ENCODE measurements at places on chromosomes 16 and 17.

DNA sequence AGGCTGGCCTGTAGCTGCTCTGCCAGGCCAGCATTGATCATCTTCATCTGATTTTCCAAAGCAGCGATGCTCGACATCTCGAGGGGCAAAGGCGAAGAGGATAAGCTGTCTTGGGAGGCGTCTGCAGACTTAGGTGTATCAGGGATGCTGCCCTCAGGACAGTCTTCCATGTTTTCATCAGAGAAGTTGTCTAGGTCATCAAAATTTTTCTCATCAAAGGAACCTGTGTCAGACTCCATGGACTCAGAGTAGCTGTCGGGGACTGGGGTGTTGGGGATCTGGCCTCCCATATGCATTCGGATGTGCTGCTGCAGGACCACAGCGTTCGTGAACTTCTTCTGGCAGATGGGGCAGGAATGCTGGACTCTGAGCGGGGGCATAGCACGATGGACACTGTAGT is 11.5 kb downstream of the SALL1 start:
- no peak for DNase-seq

DNA sequence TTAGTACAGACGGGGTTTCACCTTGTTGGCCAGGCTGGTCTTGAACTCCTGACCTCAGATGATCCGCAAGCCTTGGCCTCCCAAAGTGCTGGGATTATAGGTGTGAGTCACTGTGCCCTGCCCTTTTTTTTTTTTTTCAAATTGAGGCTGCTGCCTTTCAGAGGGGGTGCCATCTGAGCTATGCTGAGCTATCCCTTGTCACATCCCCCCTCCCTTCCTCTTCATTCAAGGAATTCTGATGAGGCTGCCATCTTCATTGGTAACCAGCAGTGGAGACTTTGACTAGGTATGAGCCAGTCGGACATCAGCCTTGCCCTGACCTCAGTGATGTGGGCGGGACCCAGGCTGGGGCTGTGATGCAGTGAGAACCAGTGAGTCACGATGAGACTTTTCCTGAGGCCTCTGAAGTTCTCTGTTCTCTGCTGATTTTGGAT is 24.4 kb upstream of the GPT2 start:
- DNase-seq, result peak; percentile 52

GRCh38 chr16:89711601-89712273 is 9.0 kb downstream of the VPS9D1 start:
- peak; percentile 62 for DNase-seq

DNA sequence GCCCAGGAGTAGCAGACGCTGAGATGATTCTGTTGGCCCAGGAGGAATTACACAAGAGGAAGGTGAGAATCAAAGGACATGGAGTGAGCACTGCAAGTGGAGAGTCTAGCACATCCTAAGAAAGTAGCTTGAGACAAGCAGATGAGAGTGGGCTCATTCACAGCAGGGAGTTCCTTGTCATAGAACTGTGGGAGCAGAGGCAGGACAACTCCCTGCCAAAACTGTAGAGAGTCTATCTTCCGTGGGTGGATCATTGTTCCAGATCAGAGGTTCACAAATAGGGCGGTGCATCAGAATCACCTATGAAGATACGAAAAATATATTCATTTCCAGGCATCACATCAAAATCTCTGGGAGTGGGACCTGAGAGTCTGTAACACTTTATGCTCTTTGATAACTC is 288.9 kb upstream of the C16orf82 start:
- DNase-seq, result no peak

DNA sequence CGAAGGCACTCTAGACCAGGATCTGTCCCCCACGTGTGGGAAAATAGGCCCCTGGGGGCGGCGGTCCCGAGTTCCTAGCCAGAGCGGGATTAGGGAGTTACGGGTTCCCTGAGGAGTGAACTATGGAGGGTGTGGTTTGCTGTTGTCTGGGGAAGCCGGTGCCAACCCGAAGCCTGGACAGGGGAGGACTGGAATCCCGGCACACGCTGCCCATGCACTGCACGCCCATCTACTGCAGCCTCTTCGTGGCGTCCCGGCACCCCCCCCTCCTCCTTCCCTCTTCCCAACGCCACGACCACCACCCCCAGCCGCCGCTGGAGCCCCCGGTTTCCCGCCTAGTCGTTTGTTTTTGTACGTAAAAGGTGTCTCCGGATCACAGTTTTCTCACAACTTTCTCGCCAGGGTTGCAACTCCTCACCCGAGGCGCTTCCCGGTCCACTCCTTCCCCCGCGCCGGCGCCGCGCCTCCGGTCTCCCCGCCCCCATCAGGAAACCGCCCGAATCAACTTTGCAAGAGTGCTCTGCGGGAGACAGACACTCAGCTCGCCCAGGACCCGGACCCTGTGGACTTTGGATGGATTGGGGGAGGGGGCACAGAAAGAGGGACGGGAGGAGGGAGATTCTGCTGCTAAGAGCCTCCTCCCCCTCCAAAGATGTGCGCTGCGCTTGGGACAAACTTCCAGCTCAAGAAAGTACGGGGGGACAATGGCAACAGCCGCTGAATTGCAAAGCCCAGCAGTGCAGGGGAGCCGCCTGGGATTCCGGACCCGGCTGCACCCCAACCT is 1.4 kb upstream of the LHX1 start:
- DNase-seq, result no peak

DNA sequence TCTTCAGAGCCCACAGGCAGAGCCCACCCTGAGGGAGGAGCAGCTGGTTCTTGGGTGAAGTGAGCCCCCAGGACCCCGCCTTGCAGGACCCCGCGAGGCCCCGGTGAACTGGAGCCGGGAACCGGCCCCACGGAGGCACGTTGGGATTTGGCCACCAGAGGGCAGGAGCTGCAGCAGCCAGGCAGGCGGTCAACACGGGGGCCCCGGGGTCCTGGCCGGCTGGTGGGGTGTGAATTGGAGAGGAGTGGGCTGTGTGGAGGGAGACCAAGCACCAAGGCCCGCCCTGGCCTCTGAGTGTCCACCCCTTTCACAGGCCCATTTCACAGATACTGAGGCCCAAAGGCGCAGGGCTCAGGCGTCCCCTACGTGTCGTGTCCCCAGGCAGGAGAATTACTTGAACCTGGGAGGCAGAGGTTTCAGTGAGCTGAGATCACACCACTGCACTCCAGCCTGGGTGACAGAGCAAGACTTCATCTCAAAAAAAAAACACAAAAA is 2.2 kb downstream of the DPEP1 start:
- no peak for DNase-seq

GRCh38 chr17:36001110-36001771 is at the start of gene CCL15:
CCL15 (minus strand) TSS chr17:36001553; CDS start chr17:36001492, 61 bp downstream.
- DNase-seq, result no peak

GRCh38 chr17:55432358-55433028 is 10.9 kb upstream of the MMD start:
- no peak for DNase-seq

- no peak for DNase-seq
These were observed 2.4 kb upstream of the RIPOR1 start for GRCh38 chr16:67526149-67526791.

DNA sequence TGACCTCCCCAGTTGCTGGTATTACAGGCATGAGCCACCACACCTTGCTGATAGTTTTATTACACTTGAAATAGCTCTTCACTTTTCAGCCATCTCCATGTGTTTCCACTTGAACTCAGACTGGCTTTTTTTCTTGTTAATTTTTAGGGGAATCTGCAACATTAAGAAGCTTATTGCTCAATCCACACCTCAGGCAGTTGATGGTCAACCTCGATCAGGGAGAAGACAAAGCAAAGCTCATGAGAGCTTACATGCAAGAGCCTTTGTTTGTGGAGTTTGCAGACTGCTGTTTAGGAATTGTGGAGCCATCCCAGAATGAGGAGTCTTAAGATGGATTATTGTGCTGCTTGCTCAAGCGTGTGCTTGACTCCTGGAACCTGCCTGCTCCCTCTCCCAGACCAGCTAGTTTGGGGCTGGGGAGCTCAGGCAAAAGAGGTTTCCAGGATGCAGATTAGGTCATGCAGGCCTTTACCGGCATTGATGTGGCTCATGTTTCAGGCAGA is 8.6 kb downstream of the ZNHIT3 start:
- DNase-seq, result no peak

GRCh38 chr16:68512183-68512582 is 26.9 kb upstream of the ZFP90 start:
- DNase-seq, result no peak

DNA sequence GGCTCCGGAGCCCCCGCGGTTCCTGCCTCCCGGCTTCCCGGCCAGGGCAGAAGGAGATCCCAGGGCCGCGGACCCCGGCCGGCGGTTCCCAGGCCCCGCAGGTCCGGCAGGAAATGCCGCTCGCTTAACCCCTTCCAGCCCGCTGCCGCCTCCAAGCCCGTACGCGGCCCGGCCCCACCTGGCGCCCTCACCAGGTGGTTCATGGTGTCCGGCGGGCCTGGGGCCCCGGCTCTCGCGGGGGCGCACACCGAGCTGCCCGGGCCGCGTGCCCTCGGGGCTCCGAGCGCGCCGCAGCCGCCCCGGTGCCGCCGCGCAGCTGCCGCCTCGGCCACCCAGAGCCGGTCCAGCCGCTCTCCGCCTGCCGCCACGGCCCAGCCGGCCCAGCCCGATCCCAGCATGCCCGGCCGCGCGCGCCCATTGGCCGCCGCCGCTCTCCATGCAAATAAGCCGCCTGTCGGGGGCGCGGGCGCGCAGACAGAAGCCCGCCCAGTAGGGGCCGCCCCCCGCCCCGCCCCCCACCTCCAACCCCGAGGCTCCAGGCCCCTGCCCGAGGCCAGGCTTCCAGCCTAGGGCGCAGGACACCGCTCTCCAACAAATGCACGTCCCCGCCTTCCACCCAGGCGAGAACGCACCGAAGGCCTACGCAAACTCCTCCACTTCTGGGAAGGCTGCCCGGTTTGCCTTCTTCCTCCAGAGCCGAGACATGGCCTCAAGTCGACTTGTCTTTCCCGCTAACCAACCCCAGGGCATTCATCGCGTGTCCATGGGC is at the start of gene BCAR1:
Gene BCAR1 (minus strand): TSS at position 345 of the 769 bp plus-strand sequence. CDS start 142 bp downstream, at position 203.
- DNase-seq, result peak; percentile 32

DNA sequence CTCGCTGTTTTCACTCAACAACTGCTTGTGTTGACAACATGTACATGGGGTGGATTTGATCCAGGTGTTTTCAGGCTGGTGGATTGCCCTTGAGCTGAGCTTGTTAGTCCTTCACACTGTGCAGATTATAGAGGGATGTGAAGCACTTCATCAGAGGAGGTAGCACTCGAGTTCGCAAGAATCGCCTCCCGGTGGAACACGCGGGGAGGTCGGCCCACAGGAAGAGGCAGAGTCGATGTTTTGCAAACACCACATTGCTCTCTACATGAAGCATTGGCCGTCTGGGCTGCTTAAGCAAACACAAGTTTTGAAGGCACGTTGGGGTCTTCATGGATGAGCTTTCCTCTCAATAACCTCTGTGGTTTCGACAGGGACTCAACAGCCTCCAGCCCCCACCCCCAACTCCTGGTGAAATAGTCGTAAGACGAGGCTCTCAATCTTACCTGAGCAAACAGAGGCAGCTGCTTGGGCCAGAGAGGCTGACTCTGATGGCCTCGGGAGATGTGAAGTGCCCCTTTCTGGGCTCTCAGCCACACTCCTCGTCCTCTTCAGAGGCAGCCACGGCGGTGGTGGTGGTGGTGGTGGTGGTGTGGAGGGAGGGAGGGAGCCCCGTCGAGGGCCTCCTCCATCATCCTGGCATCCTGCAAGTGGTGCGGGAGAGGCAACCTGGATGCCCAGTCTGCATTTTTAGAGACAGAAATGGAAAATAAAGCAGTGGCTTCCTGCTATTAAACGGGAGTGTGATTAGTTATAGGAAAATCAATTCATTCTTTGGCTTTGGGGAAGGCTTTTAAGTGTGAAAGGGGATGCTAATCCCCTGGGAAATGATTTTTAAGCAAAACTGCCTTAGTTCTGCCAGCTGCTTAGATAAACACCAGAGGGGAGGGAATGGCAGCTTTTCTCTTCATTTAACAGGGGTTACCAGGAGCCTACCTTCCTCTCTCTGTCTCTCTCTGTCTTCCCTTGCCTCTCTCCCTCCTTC is 552.5 kb upstream of the EEF2KMT start:
- DNase-seq, result no peak

DNA sequence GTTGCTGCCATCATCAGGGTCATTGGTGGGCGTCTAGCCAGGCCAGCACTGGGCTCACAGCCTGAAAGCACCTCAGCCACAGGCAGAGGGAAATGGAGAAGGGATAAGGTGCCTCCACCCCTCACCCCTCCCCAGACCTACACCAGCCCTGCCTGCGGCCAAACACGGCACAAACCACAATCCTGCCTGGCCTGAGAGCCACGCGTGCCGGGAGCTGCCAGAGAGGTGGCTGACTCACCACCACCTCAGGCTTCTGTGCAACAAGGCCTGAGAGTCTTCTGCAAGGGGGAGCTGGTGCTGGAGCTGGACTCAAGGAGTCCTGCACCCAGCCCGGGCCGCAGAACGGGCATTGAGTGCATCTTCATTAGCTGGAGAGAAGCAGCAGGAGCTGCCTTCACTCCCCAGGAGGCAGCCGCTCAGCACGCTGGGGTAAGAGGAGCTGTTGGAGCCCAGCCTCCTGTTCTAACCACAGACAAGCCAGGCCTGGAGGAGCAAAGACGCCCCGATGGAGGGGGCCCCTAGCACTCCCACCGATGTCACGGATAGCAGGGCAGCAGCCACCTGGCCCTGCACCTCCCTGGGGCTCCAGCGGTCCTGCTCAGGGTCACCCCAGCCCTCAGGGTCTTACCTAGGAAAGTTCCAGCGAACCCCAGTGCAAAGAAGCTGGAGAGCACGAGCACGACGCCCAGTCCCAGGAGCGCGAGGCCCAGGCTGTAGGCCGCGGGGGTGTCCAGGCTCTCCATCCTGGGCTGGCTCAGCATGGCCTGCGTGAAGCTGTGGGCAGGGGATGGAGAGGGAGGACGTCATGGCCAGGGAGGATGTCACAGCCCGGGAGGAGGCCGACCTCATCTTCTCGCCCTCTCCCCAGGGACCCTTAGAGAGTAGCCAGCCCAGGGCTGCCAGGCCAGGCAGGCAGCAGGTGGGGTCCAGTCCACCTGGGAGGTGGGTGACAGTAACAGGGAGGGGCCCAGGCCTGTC is 16.0 kb upstream of the RASD1 start:
- DNase-seq, result no peak

- no peak for DNase-seq
These were observed 14.3 kb downstream of the PIEZO1 start for GRCh38 chr16:88770461-88771293.

DNA sequence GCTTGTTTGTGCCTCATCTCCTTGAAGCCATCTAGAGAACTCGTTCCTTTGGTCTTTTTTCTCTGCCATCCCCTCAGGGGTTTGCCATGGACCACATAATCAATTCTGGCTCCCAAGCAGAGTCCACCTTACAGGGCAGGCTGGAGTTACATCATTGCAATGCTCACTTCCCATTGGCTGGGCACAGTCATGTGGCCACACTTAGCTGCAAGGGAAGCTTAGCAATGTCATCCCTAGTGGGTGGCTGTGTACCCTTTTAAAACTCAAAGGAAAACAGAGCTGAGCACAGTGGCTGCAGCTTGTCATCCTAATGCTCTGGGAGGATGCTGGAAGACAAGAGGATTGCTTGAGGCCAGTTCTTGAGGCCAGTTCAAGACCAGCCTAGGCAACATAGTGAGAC is 41.9 kb upstream of the POLR3E start:
- DNase-seq, result no peak

GRCh38 chr16:17224879-17225281 is 245.9 kb downstream of the XYLT1 start:
- no peak for DNase-seq

- DNase-seq, result peak; percentile 42
These were observed 8.8 kb downstream of the ZG16B start for GRCh38 chr16:2838928-2839327.

- no peak for DNase-seq
These were observed 959 bp downstream of the SSH2 start for GRCh38 chr17:29929006-29929532.

Data from activated T-cell treated with anti-CD3 and anti-CD28 coated beads for 48 hours (primary cell).